ENCODE measurements at places on chromosomes 13 and 19. TPM values are rescaled to one million over a fixed set of nuclear protein-coding genes. Genes with fewer than 3 reads are reported as not detected.

DNA sequence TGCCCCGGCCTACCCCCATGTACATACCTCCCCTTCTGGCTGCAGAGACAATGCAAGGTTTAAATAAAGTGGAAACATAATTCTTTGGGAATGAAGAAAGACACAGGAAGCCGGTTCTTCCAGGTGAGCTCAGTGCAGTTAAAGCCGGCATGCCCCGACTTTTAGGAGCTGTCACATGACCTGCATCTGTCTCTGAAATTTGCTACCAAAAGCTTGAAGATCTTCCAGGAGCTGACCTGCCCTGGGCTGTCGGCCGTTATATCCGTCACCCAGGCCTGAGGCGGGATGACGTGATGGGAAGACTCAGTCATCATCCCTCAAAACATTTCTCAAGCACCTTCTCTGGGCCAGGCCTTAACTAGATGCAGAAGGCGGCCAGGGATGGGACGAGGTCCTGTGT, 10.3 kb downstream of the RAB8A start:
- no peaks in the 10 kb centered on the region for H3K36me3 ChIP-seq
- DNase-seq, result no peak
- no peaks in the 10 kb centered on the region for H3K27me3 ChIP-seq
- H3K27ac ChIP-seq, result no peak overlapping the region
- H3K4me1 ChIP-seq, result peaks cover 6% of the 10 kb centered on the region

GRCh38 chr19:15538774-15539173, 30.4 kb downstream of the CYP4F22 start:
- no peaks in the 10 kb centered on the region for H3K4me1 ChIP-seq
- no peaks in the 10 kb centered on the region for H3K36me3 ChIP-seq
- H3K4me3 ChIP-seq, result no peak overlapping the region

DNA sequence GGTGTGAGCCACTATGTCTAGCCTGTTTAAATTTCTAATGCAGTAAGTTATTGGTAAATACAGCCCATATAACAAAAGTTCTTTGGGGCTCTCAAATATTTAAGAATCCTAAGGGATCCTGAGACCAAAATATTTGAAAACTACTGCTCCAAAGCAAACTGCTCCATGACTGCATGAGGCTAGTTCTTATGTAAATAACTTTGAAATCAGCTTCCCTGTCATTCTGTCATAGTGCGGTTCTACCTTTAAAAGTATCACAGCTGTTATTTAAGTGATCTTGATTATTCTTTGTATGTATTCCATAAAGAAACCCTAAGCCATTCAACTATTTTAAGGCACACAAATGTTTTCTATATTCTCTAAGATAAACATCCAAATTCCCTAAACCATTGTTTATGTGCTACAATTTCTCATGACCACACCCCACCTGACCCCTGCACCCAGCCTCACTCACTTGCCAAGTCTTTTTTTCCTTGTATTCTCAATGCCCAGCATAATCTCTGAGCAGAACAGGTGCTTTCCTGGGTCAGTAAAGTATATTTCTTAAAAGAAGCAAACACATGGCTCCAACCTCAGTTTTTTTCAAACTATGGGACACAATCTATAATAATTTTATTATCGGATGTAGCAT, 146.6 kb downstream of the RNF17 start:
- H3K27me3 ChIP-seq, result no peaks in the 10 kb centered on the region
- peaks cover 4% of the 10 kb centered on the region for H3K36me3 ChIP-seq
- H3K4me3 ChIP-seq, result no peak overlapping the region
- no peak overlapping the region for H3K27ac ChIP-seq
- DNase-seq, result no peak

GRCh38 chr13:111422348-111422747, 101.9 kb downstream of the TEX29 start:
- no peaks in the 10 kb centered on the region for H3K4me1 ChIP-seq
- no peaks in the 10 kb centered on the region for H3K36me3 ChIP-seq
- H3K27me3 ChIP-seq, result no peaks in the 10 kb centered on the region
- DNase-seq, result no peak

Gene OR7C2
- not detected for polyA plus RNA-seq

Measured in adrenal gland (tissue), 19 donors.